Lower leg skin (tissue), 4 donors: ENCODE measurements at places on chromosomes 3 and 15. TPM values are rescaled to one million over a fixed set of nuclear protein-coding genes. Genes with fewer than 3 reads are reported as not detected.
A peak's percentile ranks its signal among the peaks of the same experiment; 100 is the strongest.

GRCh38 chr3:147269907-147270306 is 136.4 kb downstream of the ZIC4 start:
- no peak for DNase-seq

- DNase-seq = peak; percentile 54
Observed at GRCh38 chr15:81296673-81297072, 27.3 kb downstream of the STARD5 start.

DNA sequence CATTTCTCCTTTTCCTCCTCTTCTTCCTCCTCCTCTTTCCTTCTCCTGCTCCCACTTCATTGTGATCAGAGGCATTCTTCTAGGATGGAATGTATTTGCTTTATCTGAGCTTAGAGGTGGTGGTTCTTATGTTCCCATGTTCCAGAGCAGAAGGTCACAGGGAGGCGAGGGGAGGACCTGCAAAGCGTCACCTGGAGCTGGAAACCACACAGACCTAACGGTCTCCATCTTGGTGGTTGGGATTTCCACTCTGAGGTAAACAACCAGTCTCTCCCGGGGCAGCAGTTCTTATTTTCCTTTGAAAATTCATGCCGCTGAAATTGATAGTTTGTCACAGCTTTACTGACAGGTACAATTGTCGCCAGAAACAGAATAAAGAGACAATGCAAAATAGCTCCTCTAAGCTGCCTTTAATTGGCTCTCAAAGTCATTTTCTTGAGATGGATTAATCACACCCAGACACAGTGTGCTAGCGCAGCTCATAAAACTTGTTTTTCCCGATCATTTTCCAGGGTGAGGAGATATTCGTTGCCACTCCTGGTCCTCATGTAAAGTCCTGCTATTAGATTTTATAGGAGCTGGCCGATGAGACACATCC is 16.9 kb upstream of the AGBL1 start:
- no peak for DNase-seq

GRCh38 chr15:99142562-99142961 is 37.7 kb downstream of the SYNM start:
- no peak for DNase-seq

- no peak for DNase-seq
Observed at GRCh38 chr3:122247825-122248185, 64.3 kb downstream of the CASR start.

DNA sequence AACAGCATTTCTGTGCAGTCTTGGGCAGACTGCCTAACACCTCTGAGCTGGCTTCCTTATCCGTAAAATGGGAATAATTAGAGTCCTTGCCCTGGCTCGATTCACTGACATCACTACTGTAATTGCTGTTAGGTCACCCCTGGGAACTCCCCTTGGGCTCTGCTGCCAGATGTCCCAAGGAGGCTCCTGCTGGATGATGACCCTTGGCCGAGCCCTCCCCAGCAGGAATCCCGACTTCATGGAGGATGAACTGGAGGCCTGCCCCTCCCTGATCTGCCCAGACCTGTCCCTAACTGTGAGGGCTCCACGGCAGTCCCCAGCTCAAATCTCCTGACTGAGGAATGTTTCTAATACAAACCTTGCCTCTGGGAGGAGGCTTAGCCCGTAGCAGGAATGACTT is 18.0 kb downstream of the ESYT3 start:
- DNase-seq = peak; percentile 58

- DNase-seq = no peak
Observed at GRCh38 chr15:59243622-59244021, 37.0 kb downstream of the LDHAL6B start.

Gene CRABP1
- total RNA-seq = 2.0 TPM

Gene COX5A
- 116 TPM for total RNA-seq
